ENCODE measurements at places on chromosomes 2 and 18.
A peak's percentile ranks its signal among the peaks of the same experiment; 100 is the strongest.

DNA sequence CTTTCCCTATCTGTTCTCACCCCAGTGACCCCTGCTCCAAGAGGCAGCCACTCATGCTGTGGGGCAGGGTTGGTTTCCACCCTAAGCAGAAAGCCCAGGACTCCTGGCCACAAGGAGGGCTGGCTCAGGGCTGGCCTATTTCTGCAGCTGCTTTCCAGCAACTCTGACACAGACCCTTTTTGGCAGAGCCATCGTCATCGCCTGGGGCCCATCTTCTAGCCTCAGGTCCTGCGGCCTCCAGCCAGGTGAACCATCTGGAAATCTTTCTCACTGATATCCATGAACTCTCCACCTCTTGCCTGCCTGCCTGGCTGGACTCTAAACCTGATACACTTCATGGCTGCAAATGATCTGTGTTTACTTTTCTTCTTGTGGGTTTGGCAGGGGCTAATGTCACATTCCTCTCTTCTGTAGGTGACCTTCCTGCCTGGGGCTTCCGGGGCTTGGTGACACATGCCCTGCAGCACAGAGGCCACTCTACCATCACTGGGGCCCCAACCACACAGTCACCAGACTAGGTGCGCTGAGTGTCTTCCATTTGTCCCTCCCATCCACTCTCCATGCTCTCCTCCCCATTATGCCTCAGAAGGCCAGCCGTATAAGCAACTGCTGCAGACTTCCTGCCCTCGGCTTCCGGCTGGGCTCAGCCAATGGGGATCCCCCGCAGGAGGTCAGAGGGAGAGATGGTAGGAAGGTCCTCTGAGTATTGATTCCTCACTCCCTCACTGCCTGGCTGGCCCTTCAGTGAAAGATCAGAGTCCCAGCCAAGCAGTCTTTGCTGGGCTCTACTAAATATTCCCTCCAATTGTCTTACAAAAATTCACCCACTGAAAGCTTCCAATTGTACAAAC lies 9.7 kb upstream of the COPS8 start:
- no peak for DNase-seq

DNA sequence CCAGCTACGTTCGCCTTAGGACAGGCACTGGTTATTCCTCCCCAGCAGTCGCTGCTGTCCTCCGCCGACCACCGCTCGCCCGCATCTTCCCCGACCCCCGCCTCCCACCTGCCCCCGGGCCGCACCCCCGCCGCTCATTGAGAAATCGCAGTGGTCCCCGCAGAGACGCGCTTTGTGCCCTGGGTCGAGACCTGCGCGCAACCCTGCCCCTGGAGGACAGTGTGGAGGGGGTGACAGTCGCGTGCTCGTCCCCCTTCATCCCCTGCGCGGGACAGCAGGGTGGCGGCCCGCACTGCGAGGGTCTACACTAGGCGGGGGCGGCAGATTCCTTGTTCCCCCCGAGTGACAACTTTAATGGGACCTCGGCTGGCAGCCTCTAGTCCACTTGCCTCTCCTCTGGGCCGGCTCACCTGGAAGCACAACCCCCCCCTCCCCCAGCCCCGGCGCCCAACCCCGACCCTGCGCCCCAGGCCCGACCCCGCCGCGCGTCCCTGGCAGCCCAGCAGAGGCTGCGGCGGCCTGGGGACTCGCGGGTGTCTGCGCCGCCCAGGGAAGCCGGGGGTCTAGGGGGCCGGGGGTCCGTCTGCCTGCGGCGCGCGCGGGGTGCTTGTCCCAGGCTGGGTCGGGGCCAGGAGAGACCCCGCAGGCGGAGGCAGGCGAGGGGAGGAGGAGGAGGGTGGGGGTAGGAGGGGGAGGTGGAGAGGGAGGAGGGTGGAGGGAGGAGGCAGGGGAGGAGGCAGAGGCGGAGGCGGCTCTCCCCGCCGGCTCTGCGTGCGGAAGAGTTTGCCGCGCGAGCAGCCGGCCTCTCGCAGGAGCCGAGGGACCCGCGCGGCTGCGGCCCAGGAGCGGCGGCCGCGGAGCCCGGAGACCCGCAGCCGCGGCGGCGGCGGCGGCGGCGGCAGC lies at the start of gene NPAS2:
NPAS2 (plus strand) TSS at position 770 of the 903 bp plus-strand sequence. CDS start 84,616 bp downstream, outside the sequence.
- DNase-seq = peak; percentile 27

- no peak for DNase-seq
These were observed 120.1 kb upstream of the REV1 start for GRCh38 chr2:99609851-99610381.

- DNase-seq = no peak
These were observed 289.6 kb downstream of the PARD3B start for GRCh38 chr2:204834716-204835384.

- DNase-seq = no peak
These were observed 44.1 kb upstream of the SLC14A2 start for GRCh38 chr18:45571195-45571594.

DNA sequence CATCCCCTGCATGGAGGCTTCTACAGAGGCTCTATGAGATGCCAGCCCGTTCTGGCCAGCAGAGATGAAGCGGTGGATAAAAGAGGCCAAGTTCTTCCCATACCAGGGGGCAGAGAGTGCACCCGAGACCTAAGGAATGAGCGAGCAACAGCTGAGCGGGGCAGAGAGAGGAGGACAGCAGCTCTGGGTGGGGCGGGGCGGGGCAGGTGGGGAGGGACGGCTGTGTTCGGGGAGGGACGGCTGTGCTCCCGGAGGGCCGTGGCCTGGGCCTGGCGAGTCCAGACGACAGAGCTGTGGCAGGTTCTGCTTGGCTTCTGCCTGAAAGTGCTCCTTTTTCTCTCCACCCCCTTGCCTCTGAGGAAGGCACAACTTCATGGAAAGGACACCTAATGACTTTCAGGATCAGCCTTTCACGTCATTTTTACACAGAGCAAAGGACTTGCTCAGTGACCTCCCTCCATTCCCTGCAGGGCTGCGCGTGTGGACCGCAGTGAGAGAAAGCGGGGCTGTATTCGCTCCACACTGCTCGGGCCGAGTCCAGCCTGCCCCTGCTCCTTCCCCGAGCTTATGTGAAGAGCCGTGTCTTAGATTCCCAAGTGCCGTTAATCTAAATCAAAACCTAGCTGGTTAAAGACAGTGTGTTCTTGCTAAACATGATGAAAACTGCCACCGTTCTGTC lies 232.9 kb downstream of the HDAC4 start:
- DNase-seq = no peak

- DNase-seq = no peak
These were observed 1.7 kb upstream of the GMPPA start for GRCh38 chr2:219496825-219497494.

DNA sequence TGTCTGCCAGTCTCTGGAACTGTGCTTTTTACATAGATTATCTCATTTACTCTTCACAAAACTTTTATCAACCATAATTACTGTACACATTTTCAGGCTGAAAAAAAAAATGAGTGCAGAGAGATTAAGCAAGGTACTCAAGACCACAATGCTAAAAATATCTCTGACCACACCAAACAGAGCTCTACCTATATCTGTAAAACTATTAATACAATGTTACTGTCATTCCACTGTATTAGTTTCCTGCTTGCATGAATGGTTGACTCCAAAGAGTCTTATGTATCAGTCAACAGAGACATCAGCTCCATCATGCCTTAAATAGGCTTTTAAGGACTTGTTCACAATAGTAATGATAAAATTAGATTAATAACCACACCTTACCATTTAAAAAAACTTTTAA lies 134.7 kb upstream of the CCDC150 start:
- no peak for DNase-seq

DNA sequence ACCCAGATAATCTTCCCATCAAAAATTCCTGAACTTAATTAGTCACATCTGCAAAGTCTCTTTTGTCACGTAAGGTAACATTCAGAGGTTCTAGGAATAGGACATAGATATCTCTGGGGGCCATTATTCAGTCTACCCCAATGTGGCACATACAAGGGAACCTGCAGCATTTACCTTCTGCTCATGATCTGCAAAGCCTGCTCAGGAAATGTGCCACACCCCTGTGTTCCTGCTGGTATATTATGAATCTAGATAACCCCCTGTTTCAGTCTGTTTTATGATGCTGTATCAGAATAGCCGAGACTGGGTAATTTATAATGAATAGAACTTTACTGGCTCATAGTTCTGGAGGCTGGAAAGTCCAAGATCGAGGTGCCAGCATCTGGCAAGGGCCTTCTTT lies 103.5 kb downstream of the ARL4C start:
- no peak for DNase-seq

GRCh38 chr2:12816379-12817306 lies 99.9 kb downstream of the TRIB2 start:
- no peak for DNase-seq

DNA sequence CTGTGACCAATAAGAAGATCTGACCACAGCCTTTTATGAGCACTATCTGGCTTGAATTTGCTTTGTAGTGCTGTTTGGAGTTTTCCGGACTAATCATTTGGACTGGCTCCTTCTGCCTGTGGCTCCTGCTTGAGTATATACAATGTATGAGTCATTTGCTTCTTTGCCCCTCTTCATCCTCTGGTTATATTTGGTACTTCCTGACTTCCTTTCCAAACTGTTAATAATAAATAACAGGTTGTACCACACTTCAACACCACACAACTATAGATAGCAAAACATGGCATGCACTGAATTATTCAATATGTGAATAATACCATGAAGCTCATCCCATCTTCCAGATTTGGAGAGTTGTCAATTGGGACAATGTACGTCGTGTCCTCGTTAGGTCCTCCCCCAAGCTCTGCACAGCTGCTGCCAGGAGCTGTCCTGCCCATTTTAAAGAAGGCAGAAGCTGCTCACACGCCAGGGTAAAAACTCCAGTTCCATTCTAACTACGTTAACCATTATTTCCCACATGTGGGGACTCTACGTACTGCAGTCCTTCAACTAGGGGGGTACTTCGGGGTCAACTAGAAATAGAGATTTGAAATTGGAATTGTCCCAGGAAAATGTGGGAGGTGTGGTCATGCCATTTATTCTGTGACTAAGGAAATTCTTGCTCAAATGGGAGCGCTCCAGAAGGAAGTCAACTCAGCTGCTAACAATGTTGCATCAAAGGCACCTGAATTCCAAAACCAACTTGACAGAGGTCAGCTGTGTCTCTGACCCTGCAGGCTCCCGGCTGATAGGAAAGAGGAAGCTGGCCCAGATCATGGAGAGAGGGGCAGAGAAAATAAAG lies 38.1 kb downstream of the ST8SIA5 start:
- no peak for DNase-seq

DNA sequence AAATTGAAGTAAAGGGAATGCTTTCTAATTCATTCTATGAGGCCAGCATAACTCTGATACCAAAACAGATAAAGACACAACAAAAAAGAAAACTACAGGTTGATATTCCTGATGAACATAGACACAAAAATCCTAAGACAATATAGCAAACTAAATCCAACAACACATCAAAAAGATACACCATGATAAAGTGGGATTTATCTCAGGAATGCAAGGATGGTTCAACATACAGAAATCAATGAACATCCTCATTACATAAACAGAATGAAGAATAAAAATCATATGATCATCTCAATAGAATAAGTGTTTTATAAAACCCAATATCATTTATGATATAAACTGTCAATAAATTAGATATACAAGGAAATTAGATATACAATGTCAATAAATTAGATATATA lies 65.7 kb downstream of the ZSWIM2 start:
- no peak for DNase-seq

GRCh38 chr2:206231669-206232286 lies 42.7 kb upstream of the ZDBF2 start:
- no peak for DNase-seq

- no peak for DNase-seq
These were observed 8.6 kb upstream of the KCNE4 start for GRCh38 chr2:223043164-223043941.

GRCh38 chr2:11649093-11649492 lies 20.9 kb downstream of the NTSR2 start:
- no peak for DNase-seq

GRCh38 chr2:219168526-219168925 lies 1.3 kb downstream of the SLC23A3 start:
- DNase-seq = no peak

- no peak for DNase-seq
These were observed 49.9 kb downstream of the TRAF3IP1 start for GRCh38 chr2:238370094-238370822.

- DNase-seq = no peak
These were observed 70.6 kb downstream of the SAP130 start for GRCh38 chr2:127957240-127957639.

DNA sequence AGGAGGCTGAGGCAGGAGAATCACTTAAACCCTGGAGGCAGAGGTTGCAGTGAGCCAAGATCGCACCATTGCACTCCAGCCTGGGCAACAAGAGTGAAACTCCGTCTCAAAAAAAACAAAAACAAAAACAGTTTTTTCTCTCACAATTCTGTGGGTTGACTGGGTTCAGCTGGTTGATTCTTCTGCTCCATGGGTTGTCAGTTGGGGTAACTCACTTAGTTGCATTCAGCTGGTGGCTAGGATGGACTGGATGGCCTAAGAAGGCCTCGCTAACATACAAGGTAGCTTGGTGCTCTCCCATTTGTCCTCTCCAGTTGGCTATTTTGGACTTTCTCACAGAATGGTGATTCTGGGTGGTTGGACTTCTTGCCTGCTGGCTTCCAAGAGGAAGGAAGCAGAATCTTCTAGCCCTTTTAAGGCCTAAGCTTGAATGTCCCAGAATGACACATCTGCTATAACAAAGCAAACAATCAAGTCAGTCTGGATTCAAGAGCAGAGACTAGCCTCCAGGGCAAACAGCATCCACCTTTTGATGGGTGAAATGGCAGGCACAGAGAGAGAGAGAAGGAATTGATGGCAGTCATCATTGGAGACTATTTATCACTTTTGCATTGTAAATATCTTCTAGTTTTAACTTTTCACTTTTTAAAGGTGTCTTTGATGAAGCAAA lies 17.9 kb downstream of the LAMA3 start:
- DNase-seq = no peak

DNA sequence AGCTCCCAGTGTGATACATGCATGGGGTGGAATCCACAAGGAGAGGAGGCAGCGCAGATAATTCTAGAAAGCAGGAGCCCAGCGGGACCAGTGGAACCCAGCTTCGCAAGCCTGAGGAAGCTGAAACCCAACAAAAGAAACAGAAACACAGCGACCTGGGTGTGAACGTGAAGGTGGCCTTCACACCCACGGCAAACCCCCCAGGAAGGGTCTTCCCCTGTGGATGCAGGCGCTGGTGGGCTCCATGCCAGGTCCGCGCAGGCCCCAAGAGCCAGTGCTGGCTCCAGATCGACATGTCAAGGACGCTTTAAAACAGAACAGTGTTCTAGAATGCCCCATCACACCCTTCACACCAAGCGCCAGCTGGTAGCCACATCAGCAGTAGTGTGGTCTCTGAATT lies 22.1 kb downstream of the KIF1A start:
- no peak for DNase-seq

DNA sequence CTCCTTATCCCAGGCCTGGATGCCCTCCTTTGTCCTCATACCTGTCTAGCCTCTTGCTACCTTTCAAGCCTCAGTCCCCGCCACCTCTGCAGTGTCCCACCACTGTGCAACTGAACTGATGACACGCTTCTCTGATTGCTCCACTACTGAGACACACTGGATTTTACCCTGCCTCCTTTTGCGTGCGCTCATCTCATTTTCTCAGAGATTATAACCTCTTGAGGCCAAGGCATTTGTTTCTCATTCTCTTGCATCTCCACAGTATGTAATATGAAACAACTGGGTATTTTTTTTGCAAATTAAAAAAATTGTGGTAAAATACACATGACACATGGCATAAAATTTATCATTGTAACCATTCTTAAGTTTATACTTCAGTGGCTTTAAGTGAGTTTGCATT lies 95.4 kb downstream of the PRKCE start:
- DNase-seq = no peak

All from activated T-cell treated with anti-CD3 and anti-CD28 coated beads, Interleukin-2, amount 50 U/mL, for 72 hours (primary cell).